ENCODE measurements at places on chromosomes 2 and 18.

DNA sequence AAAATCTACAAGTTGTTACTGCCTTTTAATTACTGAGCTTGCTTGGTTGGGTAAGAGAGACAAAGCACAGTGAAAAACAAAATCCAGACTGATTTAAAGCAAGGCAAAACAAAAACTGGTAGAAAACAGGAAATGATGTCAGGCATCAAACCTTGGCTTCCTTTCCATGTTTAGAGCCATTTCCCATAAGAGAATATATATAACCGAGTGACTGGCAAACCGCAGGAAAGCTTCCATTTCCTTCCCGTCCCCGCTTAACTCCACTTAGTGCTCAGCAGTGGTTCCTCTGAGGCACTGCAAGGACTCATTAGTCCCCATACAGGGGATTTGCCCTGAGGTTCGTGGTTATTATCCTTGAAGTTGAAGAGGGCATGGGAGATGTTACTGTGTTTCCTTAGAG lies 446.3 kb downstream of the LPIN1 start:
- DNase-seq, result no peak

- no peak for DNase-seq
Observed at GRCh38 chr2:181682026-181682789, 1.9 kb upstream of the NEUROD1 start.

- DNase-seq, result no peak
Observed at GRCh38 chr2:181680937-181681811, 857 bp upstream of the NEUROD1 start.

DNA sequence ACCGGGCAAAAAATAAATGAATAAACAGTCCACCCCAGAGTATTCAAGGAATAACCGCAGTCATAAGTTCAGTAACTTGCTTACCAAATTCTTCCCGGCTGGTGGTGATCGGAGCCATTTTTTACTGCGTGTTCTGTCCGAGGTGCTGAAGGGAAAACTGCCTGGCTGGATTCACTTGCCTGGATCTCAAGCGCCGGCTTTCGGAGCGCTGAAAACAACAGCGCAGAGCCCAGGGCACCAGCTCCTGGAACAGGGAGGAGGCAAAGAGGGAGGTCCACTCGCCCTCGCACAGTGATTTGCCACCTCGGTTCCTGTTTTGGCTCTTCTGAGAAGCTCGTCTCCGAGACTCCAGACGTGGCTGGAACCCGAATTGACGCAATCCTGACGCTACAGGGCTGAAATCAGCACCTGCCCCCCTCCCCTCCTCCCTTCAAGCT lies at the start of gene SYT4:
SYT4 (minus strand) TSS at position 327 of the 437 bp plus-strand sequence; CDS start at position 118, 209 bp downstream.
- DNase-seq, result no peak

DNA sequence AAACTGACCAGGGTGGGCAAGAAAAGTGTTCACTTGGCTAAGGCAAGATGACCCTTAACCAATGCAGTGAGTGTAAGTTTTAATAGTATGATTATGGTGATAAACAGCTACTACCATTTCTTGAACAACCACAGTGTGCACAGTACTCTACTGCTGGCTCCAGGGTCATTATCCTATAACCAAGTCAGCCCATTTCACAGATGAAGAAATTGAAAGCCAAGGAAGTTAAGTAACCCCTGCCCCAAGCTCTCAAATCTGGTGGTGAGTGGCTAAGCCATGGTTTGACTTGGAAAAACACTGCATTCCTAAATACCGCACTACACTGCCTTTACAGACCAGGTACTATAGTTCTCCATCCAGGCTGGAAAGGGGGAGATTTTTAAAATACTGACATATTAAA lies 5.7 kb downstream of the ZNF385B start:
- no peak for DNase-seq

- DNase-seq, result no peak
Observed at GRCh38 chr2:239269173-239269885, 131.5 kb downstream of the HDAC4 start.

DNA sequence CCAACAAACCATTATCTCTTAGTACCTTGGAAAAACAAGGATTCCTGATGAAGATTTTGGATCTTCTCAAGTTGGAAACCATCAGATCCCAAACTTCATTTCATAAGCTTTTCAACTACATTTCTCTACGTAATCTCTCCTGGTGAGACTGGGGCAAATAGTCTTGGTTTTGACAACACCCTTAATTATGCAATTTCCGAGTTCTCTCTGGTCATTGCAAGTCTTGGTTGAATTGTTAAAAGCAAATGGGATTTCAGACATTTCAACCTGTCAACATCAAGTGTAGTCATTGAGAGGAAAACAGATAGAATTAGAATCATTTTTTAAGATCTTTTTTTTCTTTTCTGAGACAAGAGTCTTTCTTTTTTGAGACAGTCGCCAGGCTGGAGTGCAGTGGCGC lies 26.2 kb downstream of the KLF7 start:
- no peak for DNase-seq

Measured in stimulated activated CD8-positive, alpha-beta memory T cell treated with anti-CD3 and anti-CD28 coated beads, Interleukin-4, amount 100 ng/mL, for 24 hours (primary cell).